ENCODE measurements at places on chromosomes 3 and 15.

DNA sequence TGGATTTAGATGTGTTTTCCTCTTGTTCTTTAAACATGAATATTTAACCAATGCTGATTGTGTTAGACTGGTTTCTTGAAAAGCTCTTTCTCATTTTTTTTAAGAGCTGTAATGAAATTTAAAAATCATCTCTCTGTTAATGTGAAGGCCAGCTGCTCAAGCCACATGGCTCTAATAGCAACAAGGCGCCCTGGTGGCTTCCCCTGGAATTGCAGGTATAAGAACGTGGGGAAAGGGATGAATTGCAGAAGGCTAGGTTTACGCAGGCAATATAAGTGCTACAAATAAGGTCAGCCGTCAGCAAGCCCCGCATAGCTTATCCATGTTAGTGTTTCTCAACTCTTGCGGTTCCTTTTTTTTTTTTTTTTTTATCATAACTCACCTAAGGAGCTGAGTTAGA, 108.5 kb downstream of the SAMMSON start:
- no peak for DNase-seq

- DNase-seq, result no peak
These were observed 607.7 kb downstream of the PYDC2 start for GRCh38 chr3:192068464-192069254.

- no peak for DNase-seq
These were observed 1.1 kb upstream of the CDV3 start for GRCh38 chr3:133572158-133573053.

GRCh38 chr15:90188914-90189748, 12.0 kb upstream of the SEMA4B start:
- DNase-seq, result no peak

Measured in NCI-H2029 treated with DMSO at 0.1 percent for 48 hours (cell line).